Stimulated activated CD4-positive, alpha-beta T cell treated with anti-CD3 and anti-CD28 coated beads, TNF-alpha, amount 100 ng/mL, for 1 hour (primary cell): ENCODE measurements at places on chromosomes 1 and 21.

GRCh38 chr1:205260948-205261732, 33.4 kb downstream of the TMCC2 start:
- DNase-seq: no peak

- no peak for DNase-seq
These were observed 396.4 kb upstream of the VAMP3 start for GRCh38 chr1:7374563-7375160.

GRCh38 chr1:32199043-32199716, 1.2 kb upstream of the CCDC28B start:
- DNase-seq: no peak

GRCh38 chr1:98277118-98277517, 356.3 kb upstream of the DPYD start:
- no peak for DNase-seq

DNA sequence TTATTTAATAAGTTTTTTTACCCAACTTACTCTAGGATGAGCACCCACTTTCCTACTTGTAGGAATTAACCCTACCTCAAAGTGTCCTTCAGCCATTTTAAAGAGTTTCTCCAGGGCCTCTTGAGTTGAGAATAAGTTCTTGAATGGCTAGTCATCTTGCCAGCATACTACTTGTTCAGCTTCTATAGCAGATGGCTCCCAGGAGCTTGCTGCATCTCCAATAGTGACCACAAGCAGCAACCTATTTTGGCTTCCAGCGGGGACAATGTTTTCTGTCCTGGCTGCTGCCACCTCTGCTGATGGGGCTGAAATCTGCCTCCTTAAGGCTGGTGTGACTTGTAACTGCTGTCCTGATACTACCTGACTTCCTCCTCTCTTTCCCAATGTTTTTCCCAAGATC, 20.8 kb upstream of the PIK3R3 start:
- no peak for DNase-seq

DNA sequence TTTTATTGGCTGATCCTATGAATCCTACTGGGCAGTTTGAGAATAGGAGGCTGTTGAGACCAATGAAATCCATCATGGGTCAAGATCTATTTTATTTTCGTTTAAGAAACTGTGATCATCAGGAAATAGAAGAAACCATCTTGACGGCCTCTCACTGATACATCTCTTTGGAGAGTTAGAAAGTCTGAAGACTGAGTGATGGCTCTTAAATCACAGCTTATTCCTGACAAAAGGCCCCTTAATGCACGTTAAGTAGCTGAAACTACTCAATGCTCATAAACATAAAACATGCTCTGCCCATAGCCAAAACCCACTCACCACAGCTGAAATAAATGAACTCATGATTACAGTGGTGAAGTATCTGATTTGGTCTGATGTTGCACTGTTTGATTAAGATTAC, 784.5 kb upstream of the NEGR1 start:
- DNase-seq: no peak

- no peak for DNase-seq
These were observed 445.8 kb upstream of the ZP4 start for GRCh38 chr1:238336531-238336930.

DNA sequence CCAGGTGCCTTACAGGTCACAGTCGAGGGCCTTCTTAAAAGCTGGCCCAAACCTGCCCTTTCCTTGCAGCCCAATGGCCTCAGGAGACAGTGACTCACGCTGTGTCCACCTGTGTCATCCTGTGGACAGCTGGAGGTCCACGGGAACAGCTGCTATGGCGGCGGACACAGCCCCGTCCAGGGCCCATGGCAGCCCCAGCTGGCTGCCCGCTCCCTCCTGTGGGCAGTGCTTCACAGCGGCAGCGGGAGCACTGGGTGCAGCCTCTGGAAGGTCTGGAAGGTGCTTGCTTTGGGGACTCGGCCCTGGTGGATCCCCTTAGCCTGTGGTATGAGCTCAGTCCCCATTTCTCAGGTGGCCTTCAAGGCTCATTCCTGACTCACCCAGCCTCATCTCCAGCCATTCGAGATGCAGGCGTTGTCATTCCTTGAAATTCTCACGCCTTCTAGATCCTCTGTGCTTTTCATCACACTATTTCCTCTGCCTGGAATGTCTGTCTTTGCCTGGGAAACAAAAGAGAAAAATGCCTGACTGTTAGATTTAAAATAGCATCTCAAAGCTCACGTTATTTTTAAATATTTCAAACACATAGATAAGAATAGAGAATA, 86.8 kb downstream of the KIF26B start:
- DNase-seq: no peak

DNA sequence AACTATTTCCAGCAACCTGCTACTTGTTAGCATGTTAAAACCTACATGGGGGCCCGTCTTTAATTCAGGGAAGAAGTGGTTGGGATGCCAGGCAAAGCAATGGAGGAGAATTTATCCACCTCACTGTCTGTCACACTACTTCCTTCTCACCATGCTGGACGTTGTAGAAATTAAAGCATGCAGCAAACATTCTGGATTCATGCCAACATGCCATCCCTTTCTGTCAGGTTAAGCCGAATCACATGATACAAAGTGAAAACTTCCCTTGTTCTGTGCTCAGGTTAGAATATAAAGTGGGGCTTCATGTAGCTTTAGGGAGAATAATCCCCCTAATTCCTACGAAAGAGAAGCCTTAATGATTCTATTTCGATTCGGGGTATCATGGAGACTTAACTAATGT, 95.5 kb downstream of the ERG start:
- no peak for DNase-seq

DNA sequence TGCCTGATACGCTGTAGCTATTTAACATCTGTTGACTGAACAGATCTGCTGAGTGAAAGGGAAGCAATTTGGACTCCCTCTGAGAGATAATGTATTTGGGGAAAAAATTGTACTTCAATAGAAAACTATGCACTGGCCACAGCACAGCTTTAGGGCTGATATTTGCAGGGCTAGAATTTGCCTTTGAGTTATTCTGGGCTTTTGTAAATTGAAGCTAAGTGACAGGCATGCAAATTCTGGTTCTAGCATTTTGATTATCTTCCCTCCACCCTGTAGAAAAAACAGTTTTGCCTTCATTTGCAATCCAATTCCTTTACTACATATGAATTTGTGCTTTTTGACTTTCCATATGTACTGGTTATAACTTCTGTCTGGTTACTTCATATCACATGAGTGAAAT, 7.9 kb downstream of the KYAT3 start:
- no peak for DNase-seq

DNA sequence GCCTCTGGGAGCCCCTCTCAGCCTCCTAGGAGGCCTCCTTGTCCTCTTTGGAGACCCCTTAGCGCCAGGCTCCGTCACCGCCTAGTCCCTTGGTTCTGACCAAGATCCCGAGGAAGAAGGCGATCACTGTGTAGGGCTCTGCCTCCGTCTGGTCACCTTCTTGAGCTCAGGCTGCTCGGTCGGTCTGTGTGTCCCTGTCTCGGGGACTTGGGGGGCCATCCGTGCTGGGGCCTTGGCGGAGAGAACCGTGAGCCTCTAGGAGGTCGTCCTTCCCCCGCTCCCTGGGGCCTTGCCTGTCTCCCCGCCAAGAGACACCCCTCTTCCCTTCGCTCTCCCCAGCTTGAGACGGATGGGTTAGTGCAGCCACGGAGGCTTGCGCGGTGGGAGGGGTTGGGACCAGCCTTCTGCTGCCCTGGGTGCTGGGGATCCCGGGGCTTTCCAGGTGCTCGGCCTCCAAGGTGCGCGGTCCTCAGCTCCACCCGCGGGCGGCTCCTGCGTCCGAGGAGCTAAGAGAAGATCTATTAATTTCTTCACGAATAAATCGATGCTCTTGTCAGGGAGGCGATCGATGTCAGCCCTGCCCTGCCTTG, 701 bp upstream of the INSRR start:
- DNase-seq: no peak

- no peak for DNase-seq
These were observed 138.4 kb upstream of the DSCAM start for GRCh38 chr21:40985370-40985769.
